Sigmoid colon (tissue), 7 donors: ENCODE measurements at places on chromosomes 13 and 19. TPM values are rescaled to one million over a fixed set of nuclear protein-coding genes. Genes with fewer than 3 reads are reported as not detected.

DNA sequence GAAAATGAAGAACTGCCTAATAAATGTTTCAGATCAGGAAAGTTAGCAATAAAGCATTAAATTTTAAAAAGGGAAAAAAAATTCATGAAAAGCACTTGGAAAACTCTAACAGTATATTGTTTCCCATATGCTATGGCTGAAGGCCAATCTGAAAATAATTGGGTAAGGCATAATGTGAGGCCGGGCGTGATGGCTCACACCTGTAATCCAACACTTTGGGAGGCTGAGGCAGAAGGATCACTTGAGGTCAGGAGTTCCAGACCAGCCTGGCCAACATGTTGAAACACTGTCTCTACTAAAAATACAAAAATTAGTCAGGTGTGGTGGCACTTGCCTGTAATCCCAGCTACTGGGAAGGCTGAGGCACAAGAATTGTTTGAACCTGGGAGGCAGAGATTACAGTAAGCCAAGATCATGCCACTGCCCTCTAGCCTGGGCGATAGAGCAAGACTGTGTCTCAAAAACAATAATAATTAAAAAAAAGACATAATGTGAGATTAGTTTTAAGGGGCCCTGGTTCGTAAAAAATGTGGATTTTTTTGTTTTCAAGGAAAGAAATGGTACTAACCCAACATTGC, 15.2 kb downstream of the INTS6 start:
- no peaks in the 10 kb centered on the region for H3K36me3 ChIP-seq
- H3K4me3 ChIP-seq: no peak overlapping the region

DNA sequence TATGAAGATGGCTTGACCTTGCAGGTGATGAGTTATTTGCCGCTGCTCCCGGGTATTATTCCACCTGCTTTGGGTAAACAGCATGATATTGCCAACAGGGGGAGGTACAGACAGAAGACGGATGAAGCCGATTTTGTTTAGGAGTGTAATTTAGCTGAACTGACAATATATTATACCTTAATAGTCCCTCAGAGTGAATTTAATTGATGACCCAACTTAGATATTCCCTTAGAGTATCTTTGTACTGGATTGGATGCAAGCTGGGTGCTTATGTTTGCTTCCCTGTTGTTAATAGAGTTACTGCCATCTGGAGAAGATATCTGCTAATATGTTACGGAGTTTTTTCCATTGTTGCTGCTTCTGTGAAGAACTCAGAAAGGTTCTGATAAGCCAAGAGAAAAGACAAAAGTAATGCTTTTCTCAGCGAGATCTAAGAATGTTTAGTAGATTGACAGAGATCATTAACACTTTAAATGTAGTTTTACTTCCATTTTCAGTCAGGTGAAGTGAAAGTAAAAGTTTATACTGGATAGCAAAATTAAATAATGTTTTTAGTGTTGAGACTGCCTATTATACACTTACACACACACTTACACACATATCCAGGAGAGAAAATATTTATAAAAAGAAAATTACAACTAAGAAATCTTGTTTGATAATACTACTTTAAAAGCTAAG, 2220.8 kb upstream of the PCDH20 start:
- peak overlapping the region; percentile 9 for H3K4me3 ChIP-seq
- H3K36me3 ChIP-seq: no peaks in the 10 kb centered on the region
- H3K4me1 ChIP-seq: no peaks in the 10 kb centered on the region

GRCh38 chr19:3042621-3043267, 13.7 kb upstream of the TLE2 start:
- peak overlapping the region; percentile 34 for H3K4me3 ChIP-seq
- H3K27me3 ChIP-seq: no peaks in the 10 kb centered on the region
- DNase-seq: no peak
- H3K4me1 ChIP-seq: no peaks in the 10 kb centered on the region

GRCh38 chr13:101767131-101767530, 314.7 kb downstream of the ITGBL1 start:
- H3K4me1 ChIP-seq: no peaks in the 10 kb centered on the region
- no peak for DNase-seq
- no peaks in the 10 kb centered on the region for H3K36me3 ChIP-seq

DNA sequence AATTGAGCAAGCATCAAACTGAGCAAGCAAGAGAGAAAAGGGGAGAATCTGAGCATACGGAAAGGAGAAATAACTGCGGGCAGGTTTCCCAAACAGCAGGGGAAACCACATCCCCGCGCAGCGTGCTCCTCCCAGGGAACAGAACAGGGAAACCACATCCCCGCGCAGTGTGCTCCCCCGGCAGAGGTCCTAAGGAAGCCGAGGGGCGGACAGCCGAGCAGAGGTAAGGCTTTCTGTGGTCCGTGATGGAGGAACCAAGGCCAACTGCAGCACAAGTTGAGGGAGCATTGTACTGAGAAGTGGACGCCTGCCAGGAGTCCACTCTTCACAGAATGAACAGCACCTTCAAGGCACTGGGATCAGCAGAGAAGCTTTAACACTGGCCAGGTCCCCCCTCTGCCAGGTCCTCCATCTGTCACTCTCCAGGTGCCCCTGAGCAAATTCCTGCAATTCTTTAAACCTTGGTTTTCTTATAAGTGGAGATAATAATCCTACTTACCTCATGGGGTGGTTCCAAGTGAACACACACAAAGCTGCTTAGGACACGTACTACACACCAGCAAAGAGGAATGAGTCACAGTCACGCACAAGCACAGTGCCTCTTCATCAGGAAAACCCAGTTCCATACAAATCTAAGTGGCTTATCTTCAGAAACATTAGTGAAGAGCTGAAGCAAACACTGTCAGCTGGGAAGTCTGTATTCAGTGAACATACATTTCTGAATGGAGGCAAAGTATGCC, 23.0 kb upstream of the LAMP1 start:
- no peak overlapping the region for H3K4me3 ChIP-seq
- no peaks in the 10 kb centered on the region for H3K27me3 ChIP-seq
- H3K4me1 ChIP-seq: no peaks in the 10 kb centered on the region
- no peak overlapping the region for H3K27ac ChIP-seq

DNA sequence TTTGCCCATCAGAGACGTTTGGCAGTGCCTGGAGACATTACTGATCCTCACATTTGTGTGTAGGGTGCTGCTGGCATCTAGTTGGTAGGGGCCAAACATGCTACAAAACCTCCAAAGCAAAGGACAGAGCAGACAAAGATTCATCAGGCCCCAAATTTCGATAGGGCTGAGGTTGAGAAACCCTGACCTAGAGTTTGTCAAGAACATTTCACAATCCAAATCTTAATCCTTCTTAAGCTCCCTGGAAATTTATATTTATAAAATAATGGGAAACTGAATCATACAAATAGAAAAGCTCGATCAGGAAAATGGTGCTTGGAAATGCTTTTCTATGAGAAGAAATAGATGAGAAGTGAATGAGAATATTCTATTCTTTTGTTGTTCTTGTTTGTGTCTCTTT, 273.6 kb downstream of the DCT start:
- no peaks in the 10 kb centered on the region for H3K27me3 ChIP-seq
- no peak overlapping the region for H3K4me3 ChIP-seq
- no peak for DNase-seq

DNA sequence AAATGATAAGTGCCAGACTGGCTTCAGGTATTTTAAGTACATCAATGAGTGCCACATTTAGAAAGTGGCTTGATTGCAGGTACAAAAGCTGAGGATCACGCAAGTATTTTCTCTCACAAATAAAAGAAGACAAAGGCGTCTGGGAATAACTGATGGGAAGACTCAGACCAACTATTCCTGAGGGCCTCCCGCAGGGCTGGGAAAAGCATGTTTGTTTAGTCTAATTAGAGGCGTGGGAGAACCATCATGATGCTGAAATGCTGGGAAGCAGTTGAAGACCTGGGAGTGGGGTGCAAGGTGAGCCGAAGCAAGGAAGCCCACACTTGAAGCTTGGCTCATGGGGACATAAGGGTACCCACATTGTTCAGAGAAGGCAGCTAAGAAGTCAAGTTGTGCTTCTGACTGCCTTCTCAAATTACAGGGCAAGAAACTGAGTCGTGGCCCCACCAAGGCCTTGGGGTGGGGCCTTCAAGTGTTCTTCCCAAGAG, 536.0 kb downstream of the MYO16 start:
- DNase-seq: no peak
- no peaks in the 10 kb centered on the region for H3K27me3 ChIP-seq

DNA sequence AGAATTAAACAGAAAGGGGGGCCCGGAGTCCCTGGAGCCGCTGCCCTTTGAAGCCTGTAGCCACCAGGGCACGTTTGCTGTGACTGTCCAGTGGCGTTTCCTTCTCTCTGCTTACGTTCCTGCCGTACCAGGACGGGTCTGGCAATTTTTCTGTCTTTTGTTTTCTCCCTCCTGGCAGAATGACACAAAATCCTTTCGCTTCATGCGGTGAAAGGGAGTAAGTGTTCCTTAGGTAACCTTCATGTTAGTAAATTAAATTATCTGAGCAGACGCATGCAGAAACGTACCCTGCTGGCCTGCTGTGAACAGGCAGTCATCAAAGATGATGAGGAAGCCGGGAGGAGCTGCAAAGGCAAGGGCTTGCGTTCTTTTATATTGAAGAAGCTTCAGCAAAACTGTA, 299.3 kb upstream of the ARGLU1 start:
- H3K4me3 ChIP-seq: no peak overlapping the region
- no peaks in the 10 kb centered on the region for H3K27me3 ChIP-seq
- H3K36me3 ChIP-seq: no peaks in the 10 kb centered on the region
- H3K4me1 ChIP-seq: no peaks in the 10 kb centered on the region

GRCh38 chr13:51283371-51283770, 56.1 kb upstream of the SERPINE3 start:
- no peaks in the 10 kb centered on the region for H3K27me3 ChIP-seq
- H3K27ac ChIP-seq: no peak overlapping the region
- H3K4me3 ChIP-seq: no peak overlapping the region
- DNase-seq: no peak
- H3K36me3 ChIP-seq: peaks cover 10% of the 10 kb centered on the region
- peaks cover 9% of the 10 kb centered on the region for H3K4me1 ChIP-seq

Gene GPR108
- total RNA-seq: 67.3 TPM

DNA sequence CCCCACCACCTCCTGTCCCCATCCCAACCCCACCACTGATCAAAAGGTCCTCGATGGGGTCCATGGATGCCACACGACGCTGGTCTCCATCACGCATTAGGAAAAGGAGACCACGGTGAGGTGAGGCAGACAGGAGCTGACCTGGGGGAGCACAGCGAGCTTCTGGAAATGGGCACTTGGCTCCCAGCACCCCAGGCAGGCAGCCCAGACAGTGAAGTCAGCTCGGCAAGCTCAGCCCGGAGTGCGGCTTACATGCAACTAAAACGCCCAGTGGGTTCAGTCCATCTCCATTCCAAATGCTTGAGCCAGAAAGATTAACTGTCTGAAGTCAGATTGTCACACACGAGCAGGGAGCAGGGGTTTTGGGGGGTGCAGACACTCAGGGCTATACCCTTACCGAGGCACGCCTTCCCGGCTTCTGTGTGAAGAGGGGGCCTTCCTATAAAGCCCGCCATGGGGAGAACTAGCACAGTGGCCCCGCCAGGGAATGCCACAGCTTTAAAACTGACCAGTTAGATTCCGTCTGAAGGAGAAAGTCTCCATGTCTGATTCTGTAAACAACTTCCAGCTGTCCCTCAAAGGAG, 79.4 kb downstream of the SPACA7 start:
- no peak overlapping the region for H3K4me3 ChIP-seq
- H3K27ac ChIP-seq: no peak overlapping the region
- H3K36me3 ChIP-seq: no peaks in the 10 kb centered on the region
- no peak for DNase-seq
- H3K4me1 ChIP-seq: no peaks in the 10 kb centered on the region

DNA sequence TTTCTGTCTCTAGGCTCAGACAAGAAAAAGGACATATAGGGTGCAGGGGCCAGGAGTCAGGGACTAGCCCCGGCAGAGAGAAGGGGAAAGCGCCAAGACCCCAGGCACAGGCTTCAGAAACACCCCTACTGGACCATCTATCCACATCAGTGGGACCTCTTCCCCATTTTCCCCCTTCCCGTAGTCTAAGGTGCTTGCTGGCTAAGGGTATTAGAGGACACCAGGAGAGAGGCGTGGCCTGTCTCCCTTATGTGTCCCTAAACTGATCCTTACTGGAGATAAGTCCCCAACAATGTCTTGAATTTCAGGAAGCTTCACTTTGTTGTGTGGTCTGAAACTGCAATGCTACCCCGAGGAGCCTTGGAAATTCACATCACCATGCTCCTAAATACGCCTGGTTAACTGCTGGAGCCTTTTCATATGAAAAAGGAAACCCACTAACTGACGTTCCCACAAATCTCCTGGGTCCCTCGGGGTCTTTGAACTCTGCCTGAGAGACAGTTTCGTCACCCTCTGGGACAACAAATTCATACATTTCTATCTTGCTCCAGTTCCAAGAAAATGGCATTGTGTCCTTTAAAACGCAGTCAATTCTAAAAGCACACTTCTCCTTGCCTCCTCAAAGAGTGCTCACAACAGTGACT, 197.7 kb downstream of the COL4A1 start:
- no peaks in the 10 kb centered on the region for H3K27me3 ChIP-seq
- H3K36me3 ChIP-seq: no peaks in the 10 kb centered on the region
- DNase-seq: no peak
- H3K27ac ChIP-seq: peak overlapping the region; percentile 85
- peaks cover 40% of the 10 kb centered on the region for H3K4me1 ChIP-seq
- H3K4me3 ChIP-seq: no peak overlapping the region

Gene MBNL2
- 92.2 TPM for total RNA-seq

DNA sequence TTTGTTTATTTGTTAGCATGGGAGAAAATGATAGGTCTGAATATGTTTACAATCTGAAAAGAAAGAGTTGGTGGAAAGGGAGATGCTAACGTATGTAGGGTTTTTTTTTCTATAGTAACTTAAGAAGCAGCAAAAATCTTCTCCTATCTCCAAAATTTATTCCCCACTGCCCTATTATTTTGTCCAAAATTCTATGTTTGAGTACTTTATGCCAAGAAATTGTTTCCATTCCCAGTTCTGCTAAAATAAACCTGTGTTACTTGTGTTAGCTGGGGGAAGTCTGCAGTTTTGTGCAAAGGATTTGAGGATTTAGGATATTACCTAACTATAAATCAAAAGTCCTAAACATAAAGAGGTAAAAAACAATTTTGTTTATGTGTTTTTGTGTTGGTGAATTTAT, 2770.4 kb upstream of the PCDH20 start:
- H3K27ac ChIP-seq: no peak overlapping the region
- DNase-seq: no peak
- H3K4me1 ChIP-seq: no peaks in the 10 kb centered on the region
- H3K36me3 ChIP-seq: no peaks in the 10 kb centered on the region
- H3K4me3 ChIP-seq: no peak overlapping the region

Gene RCBTB2
- 8.6 TPM for total RNA-seq

- no peak within 1 kb of the TSS for H3K27ac ChIP-seq
- H3K27me3 ChIP-seq: no peaks in the 10 kb centered on the region
- no peak for DNase-seq
- no peaks in the 10 kb centered on the region for H3K4me1 ChIP-seq
Observed at GRCh38 chr19:39737891-39738290, at the start of gene CLC. Gene CLC, minus strand, starts transcription at chr19:39738029. Its CDS starts 77 bp downstream, at chr19:39737952.

Gene ZNF790
- 13.3 TPM for total RNA-seq

DNA sequence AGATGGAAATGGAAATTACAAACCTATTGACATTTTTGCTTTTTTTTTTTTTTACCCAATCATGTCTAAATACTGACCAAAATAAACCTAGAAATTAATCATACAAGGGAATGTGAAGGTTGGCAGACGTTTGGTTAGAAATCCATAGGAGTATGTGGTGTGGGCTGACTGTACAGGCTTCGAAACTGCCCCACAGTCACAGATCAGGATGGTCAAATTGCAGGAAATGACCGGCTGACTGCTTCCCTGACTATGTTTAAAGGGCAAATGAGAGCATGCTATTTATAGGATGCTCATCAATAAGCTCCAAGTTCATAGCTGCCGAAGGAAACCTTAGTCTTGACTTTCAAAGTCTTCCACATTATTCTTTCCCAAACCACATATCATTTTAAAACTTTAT, 118.4 kb downstream of the COG6 start:
- no peak overlapping the region for H3K4me3 ChIP-seq
- H3K36me3 ChIP-seq: no peaks in the 10 kb centered on the region
- no peaks in the 10 kb centered on the region for H3K4me1 ChIP-seq
- no peak for DNase-seq

Gene PTH2
- not detected for total RNA-seq
